Fibroblast of lung (primary cell): ENCODE measurements at places on chromosomes 12 and 14. TPM values are rescaled to one million over a fixed set of nuclear protein-coding genes. Genes with fewer than 3 reads are reported as not detected.

FOXM1 gene
- 1.3 and 7.3 TPM in 2 replicates for total RNA-seq

ACSM4 gene
- total RNA-seq, result not detected in 2 replicates

CD9 gene
- total RNA-seq, result 266 and 856 TPM in 2 replicates

PMEL gene
- total RNA-seq, result 0.26 and 0.50 TPM in 2 replicates

CAMKK2 gene
- 13.1 and 19.3 TPM in 2 replicates for total RNA-seq

RHEBL1 gene
- 0.33 and 0.51 TPM in 2 replicates for total RNA-seq

DNA sequence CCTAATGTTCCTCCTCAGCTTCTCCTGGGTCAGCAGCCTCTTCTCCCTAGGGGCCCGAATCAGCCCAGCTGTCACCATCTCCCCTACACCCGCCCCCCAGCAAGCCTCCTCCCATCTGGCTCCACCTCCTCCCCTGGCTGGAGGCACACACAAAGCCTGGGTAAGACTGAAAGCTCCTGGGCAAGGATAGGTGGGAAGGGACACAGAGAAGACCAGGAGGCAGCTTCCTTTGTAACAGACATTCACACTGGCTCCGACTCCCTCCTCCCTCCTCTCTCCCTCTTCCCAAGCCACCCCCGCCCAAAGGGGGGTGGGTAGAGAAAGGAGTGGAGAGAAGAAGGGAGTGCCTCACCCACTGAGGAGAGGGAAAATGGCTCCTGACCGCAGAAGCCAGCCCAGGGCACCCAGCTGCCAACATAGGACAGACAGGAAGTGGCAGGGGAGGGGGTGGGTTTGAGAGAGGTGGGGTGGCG is 4.0 kb downstream of the CHD4 start:
- peak; percentile 59 for DNase-seq

DNA sequence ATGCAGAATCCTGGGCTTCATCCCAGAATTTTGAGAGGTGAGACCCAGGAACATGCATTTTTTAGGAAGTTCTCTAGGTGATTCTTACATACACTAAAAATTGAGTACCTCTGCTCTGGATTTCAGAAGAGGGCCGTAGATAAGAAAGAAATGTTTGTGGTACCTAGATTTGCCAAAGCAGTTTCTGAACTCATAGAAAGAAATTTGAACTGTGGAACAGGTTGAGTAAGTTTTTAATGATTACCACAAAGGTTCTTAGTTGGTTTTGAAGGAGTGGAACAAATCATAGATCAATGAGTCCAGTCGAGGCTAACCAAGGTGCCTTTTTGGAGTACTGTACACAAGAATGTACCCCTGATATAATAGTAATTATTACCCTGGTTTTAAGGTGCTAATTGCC is 24.9 kb downstream of the TTLL5 start:
- DNase-seq, result no peak

- peak; percentile 93 for DNase-seq
Measured at GRCh38 chr14:51014086-51014485, 69.8 kb upstream of the PYGL start.

DNA sequence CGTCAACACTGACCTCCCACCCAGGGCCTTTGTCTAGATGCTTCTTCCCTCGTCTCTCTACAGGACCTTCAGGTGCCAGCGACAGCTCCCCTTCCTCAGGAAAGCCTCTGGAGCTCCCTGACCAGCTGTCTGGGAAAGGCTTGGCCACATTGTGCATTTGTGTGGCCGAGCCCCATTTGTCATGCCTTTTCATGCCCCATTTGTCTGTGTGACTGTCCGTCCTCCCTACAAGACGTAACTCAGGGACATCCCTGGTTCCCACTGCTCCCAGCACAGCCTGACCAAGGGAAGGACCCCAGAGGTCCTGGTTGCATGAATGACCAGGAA is 23.8 kb downstream of the ZFYVE21 start:
- DNase-seq, result no peak

GRCh38 chr12:79747274-79747673 is 56.5 kb upstream of the PAWR start:
- peak; percentile 41 for DNase-seq

DNA sequence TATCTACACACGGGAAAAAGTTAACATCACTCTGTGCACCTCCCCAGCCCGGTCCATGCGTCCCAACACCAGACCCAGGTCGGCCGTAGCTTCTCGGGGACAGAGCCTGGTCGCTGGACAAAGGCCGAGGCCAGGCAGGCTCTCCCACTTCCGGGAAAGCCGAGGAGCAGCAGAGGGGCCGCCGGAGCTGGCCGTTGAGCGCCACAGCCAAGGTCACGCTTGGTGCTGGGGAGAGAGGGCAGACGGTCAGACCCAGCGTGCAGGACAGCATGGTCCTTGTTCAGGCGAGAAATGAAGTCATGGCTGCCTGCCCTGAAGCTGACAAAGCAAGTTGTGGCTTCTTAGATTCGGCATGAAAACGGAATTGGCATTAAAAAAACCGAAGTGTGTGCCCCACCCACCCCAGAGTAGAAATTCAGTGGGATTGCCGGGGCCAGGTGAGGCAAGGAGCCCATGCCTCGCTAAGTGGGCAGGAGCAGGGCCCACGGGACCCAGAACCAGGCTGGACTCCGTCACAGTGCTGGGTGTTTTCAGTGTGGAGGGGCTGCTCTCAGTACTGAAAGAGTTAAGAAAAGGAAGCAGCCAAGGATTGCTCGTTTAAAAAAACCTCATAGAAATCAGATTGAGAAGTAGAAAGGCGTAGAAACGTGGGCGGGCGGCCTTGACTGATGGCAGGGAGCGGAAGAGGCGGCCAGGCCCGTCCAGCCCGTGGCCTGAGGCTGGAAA is 4.3 kb downstream of the ARL6IP4 start:
- DNase-seq, result peak; percentile 47

DNA sequence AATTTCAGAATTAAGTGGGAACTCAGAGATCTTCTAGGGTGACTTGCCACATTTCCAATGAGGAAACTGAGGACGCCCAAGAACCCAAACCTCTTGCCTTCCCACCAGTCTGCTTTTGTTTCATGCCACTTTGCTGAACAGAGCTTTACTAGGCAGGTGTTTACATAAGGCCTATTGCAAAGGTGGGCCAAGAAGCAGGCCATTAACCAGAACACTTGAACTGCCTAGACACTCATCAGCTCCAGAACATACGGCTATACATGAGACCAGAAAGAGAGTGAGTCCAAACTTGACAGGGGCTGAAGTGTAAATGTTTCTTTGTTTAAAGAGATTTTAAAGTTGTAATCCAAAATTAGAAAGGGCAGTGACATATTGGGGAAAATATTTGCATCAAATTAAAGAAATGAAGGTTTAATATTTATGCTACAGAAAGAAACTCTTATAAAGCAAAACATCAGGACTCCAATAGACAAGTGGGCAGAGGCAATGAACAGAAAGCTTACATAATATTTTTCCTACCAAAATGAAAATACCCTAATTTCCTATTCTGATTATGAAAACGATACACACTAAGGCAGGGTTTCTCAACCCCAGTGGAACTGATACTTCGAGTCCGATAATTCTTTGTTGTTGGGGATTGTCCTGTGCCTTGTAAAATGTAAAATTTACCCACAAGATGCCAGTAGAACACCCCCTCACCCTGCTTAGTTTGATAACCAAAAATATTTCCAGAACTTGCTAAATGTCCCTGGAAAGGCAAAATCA is 11.7 kb downstream of the BATF start:
- DNase-seq, result no peak

DNA sequence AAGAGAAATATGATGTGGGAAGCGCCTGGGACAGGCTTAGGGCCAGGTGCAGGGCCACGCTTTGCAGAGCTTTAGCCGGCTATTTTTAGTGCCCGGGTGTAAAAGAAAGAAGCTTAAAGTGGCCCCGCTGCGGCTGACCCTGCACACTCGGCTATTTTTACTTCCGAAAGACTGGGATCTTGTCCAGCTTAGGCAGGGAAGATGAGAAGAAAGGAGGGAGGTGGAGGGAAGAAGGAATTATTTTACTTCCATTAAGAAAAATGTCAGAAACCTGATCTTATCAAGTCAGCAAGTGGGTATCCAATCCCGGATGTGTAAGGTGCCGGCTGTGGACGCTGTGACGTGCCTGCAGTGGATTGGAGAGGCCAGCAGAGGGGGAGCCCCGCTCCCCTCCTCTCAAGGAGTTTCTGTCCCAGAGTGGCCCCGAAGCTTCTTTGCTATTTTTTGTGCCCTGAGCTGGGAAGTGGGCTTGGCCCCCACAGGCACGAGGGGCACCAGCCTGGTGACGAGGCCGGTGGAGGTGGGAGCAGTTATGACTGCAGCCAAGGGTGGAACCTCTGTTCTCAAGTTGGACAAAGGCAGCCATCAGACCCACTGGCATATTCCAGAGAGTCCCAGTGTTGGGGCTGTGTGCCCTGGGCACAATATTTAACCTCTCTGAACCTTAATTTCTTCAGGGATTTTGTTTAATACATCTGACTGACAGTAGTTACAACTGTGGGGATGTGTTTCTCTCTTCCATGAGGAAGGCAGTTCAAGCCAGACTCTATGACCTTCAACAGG is 97.7 kb downstream of the ESRRB start:
- DNase-seq, result peak; percentile 10

- no peak for DNase-seq
Measured at GRCh38 chr14:105089746-105090492, 24.7 kb upstream of the GPR132 start.

- no peak for DNase-seq
Measured at GRCh38 chr12:69348162-69348938, at the start of gene LYZ. Gene LYZ (plus strand): TSS chr12:69348381. CDS start chr12:69348409, 28 bp downstream.
